ENCODE measurements at places on chromosomes 3 and 15.

DNA sequence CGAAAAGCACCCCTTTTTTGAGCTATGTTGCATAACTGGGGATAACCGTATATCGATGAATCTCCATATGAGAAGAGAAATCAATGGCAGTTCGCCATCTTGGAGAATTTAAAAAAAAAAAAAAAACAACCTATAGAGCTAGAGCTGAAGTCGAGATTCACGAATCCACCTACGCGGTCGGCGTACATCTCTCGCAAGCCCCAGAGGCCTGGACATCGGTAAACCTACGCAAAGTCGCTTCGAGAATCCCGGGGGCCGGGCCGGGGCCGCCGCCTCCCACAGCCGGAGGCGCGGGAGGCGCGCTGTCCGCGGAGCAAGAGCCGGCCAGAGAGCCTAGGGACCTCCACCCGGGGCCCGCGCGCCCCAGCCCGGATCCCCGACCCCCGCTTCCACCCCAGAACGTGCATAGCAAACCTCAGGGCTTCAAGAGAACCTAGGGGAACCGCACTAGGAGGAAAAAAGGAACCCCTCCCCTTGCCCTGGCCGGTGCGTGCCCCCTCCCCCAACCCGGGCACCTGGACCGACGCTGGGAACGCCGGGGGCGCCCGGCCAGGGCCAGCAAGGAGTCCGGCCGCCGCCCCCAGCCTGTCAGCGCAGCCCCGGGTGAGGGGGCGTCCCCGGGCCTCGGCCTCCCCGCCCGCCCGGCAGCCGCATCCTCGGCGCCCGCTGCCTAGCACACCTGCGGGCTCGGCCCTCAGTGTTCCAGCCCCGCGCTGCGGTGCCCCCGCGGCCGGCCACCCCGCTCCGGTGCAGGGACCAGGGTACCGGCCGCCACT lies 567 bp downstream of the PFN2 start:
- peak; percentile 56 for DNase-seq

DNA sequence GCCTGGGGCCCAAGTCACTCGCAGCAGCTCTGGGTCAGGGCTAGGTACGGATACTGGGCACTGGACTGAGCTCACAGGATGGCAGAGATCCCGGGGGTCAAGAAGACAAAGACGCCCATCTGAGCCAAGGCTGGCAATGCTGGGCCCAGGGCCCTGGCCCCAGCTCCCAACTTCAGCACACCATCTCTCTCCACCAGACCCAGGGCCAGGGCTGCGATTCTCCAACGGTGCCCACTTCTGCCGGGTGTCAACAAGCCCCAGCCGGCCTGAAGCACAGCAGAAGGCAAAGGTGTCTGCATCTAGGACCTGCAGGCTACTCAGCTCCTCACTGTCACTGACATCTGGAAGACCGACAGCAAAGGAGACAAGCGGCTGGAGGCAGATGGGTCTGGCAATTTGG lies 8.6 kb downstream of the WDR73 start:
- no peak for DNase-seq

- DNase-seq: no peak
Measured at GRCh38 chr15:33405096-33405495, 94.3 kb downstream of the RYR3 start.

- DNase-seq: peak; percentile 8
Measured at GRCh38 chr3:115792206-115792955, 169.1 kb downstream of the GAP43 start.

- no peak for DNase-seq
Measured at GRCh38 chr3:43096761-43097160, 9.1 kb downstream of the POMGNT2 start.

- peak; percentile 83 for DNase-seq
Measured at GRCh38 chr3:12967606-12968351, 105.5 kb downstream of the IQSEC1 start.

GRCh38 chr3:119763466-119763865 lies 18.4 kb upstream of the NR1I2 start:
- DNase-seq: no peak

DNA sequence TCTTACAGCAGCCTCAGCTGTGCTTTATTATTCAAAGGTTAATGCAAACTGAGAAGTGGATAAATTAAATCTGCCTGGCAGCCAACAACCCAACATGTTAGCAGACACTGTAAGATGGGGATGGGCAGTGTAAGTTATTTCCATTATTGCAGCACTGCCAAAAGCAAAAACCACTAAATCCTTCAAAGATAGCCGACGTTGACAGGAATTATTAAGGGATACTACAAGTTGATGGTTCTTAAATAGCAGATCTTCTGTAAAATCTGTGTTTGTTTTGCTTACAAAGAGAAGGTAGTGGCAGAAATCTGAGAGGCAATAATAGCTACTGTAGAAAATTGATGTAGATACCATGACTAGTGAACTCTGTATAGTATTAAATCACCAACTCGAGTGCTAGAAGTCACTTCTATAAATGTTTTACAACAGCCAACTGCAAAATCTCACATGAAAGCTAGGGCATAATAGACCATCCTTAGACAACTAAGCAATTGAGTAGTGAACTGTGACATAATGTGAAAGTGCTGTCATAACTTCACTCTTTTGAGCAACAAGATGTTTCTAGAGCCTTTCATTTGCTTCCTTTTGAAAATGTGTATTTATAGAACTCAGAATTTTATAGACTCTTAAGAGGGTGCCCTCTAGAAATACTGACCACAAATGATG lies 278.6 kb downstream of the UBE2E2 start:
- no peak for DNase-seq

DNA sequence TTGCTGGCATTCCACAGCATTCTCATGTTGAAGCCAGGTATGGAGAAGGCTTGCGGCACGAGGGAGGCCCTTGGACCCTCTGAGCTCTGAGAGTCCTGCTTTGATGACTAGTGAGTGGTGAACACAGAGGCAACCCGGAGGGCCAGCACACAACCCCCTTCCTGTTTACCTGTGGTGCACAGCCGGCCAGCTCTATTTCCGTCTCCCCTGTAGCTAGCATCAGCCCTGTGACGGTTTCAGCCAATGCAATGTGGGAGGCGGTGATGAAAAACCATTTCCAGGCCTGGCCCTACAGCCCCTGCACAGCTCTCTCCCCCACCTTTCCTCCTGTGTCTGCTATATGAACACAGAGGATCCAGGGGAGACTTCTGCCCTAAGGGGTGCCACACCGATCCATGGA lies 76.8 kb upstream of the KLHL25 start:
- DNase-seq: no peak

DNA sequence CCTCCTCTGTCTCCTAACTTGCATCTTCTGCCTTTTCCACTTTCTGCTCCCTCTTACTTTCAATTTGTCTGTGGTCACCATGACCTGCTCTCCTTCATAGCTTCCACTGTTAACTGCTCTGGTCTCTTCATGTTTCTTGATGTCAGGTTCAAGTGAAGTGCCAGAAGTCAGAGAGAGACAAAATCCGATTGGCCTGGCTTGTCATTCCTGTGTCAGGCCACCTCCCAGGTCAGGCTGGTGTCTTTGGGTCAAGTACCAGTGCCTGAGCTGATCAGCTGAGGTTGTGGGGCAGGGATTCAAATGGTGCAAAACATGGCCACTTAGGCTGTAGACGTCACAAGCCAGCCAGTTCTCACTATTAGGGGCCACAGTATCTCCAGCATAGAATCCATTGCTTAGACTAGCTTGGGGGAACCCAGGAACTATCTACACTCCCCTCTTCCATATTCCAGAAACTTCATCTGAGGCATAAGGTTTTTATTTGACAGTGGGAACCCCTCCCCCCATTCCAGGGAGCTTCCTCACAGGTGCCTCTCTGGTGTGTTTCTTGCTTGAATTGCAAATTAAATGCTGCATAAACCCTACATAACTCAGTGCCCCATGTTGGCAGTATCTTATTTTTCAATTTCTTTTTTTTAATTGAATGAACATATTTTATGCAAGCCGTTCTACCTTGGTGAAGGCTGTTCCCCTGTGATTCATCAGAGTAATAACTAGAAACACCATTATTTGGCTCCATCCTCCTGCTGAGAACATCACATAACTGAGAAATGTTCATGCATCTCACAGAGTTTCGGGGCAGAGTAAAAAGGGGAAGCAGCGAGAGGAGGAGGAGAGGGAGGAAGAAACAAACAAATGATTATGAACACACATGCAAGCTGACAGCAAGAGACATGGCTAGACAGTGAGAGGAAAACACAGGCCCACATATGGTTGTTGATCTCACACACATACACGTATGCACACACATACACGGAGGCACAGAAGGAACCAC lies 175.8 kb downstream of the TLE3 start:
- DNase-seq: no peak

GRCh38 chr3:133937061-133937686 lies 41.5 kb upstream of the RAB6B start:
- no peak for DNase-seq

DNA sequence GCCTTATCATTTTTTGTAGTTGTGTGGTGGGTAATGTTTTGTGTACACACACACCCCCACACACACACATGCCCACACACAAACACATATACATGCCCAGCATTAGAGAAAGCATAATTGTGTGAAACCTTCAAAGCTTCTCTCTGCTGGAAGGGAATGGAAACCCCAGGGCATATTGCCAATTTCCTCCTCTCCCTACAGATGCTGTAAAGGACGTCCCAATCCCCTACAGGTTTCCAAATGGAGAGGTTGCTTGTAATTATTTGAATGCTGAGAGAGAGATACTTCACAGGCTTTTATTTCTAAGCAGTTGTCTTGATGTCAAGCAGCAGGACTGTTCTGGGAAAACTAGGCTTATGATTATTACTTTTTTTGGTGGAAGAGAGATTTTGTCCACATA lies 23.0 kb upstream of the CCK start:
- DNase-seq: no peak

DNA sequence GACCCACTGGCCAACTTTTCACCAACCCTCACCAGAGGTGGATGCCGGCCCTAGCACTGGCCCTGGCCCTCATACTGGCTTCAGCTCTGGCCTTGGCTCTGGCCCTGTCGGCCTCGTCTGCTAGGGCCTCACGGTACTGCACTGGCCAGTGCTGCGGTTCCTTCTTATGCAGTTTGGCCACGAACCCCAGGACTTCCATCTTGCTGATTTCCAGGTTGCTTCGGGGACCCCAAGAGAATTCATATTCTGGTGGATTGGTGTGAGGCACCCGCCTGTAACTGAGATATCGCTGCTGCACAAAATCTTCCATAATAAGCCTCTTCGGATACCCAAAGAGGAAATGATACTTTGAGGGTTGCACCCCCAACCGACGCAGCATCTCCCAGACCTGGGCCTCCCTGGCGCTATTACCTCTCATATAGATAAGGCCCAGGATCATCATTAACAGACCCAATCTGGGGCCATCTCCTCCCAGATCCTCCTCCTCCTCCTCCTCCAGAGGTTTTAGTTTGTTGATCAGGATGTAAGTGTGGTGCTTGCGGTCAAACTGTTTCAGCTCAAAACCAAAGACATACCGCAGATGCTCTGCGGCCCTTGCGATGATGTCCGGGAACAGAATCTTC lies 883 bp downstream of the MAGEF1 start:
- DNase-seq: no peak

DNA sequence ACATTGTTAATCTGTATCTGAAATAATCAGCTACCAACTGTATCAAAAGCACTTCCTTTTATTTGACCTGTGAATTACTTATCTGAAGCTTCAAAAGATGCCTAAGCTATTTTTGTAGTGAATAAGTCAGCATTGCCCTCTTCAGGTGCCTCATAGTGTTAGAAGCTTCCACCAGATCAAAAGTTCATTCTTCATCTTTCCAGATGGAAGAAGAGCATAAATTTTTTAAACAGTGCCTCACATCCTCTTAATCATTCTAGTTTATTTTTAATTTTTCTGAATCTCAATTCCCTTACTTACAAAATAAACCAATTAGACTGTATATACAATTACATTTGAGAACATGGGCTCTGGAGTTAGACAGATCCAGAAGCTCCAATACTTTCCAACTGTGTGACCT lies 65.0 kb downstream of the MYO5A start:
- DNase-seq: no peak

Measured in activated T-helper 1 cell treated with anti-CD3 and anti-CD28 coated beads, Interleukin-12 subunit alpha, Interleukin-12 subunit beta, Interleukin-2, Interleukin-4 antibody, amounts not matched to agents 30 ng/mL and 10 ng/mL and 1 ng/mL, durations not matched to agents 14 hours and 24 hours and 36 hours (primary cell).